Chondrocyte (in vitro differentiated cells): ENCODE measurements at places on chromosomes 13 and 19. TPM values are rescaled to one million over a fixed set of nuclear protein-coding genes. Genes with fewer than 3 reads are reported as not detected.

GRCh38 chr13:113742445-113743120, 16.4 kb upstream of the TMEM255B start:
- no peak overlapping the region for H3K4me3 ChIP-seq
- H3K27ac ChIP-seq = no peak overlapping the region
- no peaks in the 10 kb centered on the region for H3K36me3 ChIP-seq
- peaks cover 3% of the 10 kb centered on the region for H3K4me1 ChIP-seq
- H3K27me3 ChIP-seq = peaks cover 7% of the 10 kb centered on the region
- DNase-seq = peak; percentile 87

DNA sequence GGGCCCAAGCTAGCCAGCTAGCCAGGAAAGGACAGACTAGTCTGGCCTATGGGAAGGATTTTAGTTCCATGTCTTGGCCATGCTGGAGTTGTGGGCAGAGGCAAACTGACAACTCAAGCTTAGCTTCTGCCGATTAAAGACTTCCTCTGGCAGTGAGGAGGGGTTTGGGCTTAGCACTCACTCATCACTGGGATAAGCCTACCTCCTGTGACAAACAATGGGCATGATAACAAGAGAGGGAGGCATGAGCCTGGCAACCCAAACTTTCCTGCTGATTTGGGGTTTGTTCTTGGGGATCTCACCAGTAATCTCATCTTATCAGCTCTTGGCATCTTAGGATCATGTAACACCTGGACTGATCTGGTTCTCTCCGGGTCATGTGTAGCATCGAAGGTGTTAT, 83.6 kb downstream of the KL start:
- H3K36me3 ChIP-seq = peaks cover 11% of the 10 kb centered on the region
- H3K27me3 ChIP-seq = no peaks in the 10 kb centered on the region
- H3K4me1 ChIP-seq = no peaks in the 10 kb centered on the region
- no peak for DNase-seq

- H3K4me3 ChIP-seq = no peak overlapping the region
- peak; percentile 46 for DNase-seq
- H3K4me1 ChIP-seq = no peaks in the 10 kb centered on the region
- H3K27me3 ChIP-seq = peaks cover 6% of the 10 kb centered on the region
- no peaks in the 10 kb centered on the region for H3K36me3 ChIP-seq
These were observed 170.2 kb downstream of the TEX29 start for GRCh38 chr13:111490611-111491010.

GRCh38 chr19:56113074-56113632, 7.9 kb downstream of the ZNF787 start:
- H3K27me3 ChIP-seq = no peaks in the 10 kb centered on the region
- DNase-seq = no peak
- peak overlapping the region; percentile 65 for H3K27ac ChIP-seq
- peaks cover 55% of the 10 kb centered on the region for H3K4me1 ChIP-seq

DNA sequence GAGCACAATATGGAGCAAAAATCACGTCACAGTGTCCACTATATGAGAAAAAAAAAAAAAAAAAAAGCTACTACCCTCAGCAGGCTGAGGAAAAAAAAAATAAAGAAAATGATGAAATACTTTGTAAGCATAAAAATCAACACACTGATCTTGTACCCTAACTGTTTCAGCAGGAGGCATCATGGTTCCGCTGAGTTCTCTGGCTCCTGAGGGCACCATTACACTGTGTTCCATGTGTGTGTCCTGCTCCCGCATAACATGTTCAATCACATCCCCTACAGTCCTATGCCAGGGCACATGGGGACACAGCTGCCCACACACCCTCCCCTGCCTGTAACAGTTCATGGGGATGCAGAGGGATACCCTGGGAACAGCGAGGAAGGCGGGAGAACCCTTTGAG, 33.5 kb downstream of the DOCK9 start:
- H3K4me1 ChIP-seq = peaks cover 26% of the 10 kb centered on the region

DNA sequence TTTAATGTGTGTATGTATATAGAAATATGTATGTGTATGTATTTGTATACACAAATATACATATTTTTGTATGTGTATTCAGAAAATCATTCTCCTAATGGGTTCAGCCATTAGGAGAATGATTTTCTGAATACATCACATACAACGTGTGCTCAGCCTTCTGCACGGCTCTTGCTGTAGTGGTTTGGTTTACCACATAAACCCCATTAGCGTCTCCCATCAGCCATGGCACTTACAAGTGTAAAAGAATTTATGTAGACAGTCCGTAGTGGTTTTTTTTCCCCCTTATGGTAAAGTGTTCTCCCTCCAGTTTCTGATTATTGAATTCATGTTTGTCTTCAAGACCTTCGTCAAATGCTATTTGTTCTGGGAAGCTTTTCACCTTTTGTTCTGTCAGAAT, 38.2 kb downstream of the ATP8A2 start:
- no peaks in the 10 kb centered on the region for H3K36me3 ChIP-seq
- H3K27ac ChIP-seq = no peak overlapping the region
- peaks cover 30% of the 10 kb centered on the region for H3K27me3 ChIP-seq
- H3K4me3 ChIP-seq = no peak overlapping the region
- H3K4me1 ChIP-seq = no peaks in the 10 kb centered on the region

Gene HSPB6
- 0.75 to 5.7 TPM (median 5.0 TPM) in 3 replicates for total RNA-seq

Gene BCL2L12
- total RNA-seq = 18.3 to 26.6 TPM (median 21.4 TPM) in 3 replicates

Gene ZNF296
- total RNA-seq = 0.12 to 0.58 TPM (median 0.49 TPM) in 3 replicates
